KG1 (cell line): ENCODE measurements at places on chromosomes 16 and 17.

GRCh38 chr17:29844339-29845048 is 85.5 kb downstream of the SSH2 start:
- no peak for DNase-seq

GRCh38 chr16:64455275-64455674 is 666.6 kb downstream of the CDH11 start:
- DNase-seq: no peak

- DNase-seq: no peak
Measured at GRCh38 chr17:50199803-50200456, 1.5 kb downstream of the COL1A1 start.

GRCh38 chr16:83200005-83200779 is 573.4 kb downstream of the CDH13 start:
- DNase-seq: no peak

DNA sequence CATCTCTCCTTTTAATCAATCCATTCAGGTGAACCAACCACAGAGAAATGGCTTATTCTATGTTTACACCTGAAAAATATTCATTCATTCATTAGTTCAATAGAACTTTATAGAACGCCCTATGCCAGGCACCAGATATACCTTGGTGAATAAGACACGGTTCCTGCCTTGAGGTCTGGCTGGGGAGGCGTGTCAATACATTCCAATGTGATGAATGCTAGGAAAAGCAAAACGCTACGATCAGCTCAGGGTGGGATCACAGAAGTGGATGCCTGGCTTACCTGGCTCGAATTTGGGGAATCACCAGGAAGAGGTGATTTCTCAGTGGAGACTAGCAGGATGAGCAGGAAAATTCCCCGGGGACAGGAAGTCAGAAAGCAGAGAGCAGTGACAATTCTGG is 17.5 kb upstream of the WFIKKN2 start:
- DNase-seq: no peak

- DNase-seq: no peak
Measured at GRCh38 chr17:44069974-44070454, 521 bp upstream of the G6PC3 start.

- no peak for DNase-seq
Measured at GRCh38 chr17:12201294-12201880, 180.7 kb downstream of the MAP2K4 start.

DNA sequence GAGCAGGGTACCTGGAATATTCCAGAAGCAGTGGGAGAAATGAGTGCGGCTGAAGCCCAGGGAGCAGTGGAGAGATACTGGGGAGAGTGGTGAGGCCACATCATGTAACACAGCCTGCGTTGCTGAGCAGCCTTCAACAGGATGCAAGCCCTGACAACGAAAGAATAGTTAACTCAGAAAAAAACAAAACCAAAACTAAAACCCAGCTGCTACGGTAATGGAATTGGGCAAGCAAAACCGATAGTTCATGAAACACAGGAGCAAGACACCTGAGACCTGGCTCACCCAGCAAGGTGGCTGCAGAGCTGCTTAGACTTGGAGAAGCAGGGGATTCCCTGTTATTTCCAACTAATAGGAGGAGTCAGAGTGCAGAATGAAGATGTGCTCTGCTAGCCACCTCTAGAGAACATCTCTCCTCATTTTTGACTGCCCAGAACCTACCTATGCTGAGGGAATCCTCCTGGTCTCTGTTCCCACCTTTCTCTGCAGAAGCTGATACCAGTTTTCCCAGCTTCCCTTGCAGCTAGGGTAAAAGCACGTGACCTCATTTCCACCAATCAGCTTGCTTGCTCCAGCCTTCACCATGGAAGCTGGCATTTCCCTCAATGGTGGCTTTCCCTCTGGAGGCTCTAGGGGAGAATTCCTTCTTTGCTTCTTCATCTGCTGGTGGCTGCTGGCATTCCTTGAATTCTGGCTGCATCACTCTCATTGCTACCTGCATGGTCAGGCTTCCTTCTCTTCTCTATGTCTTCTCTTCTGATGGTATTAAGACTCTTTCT is 59.4 kb upstream of the XYLT1 start:
- DNase-seq: no peak

DNA sequence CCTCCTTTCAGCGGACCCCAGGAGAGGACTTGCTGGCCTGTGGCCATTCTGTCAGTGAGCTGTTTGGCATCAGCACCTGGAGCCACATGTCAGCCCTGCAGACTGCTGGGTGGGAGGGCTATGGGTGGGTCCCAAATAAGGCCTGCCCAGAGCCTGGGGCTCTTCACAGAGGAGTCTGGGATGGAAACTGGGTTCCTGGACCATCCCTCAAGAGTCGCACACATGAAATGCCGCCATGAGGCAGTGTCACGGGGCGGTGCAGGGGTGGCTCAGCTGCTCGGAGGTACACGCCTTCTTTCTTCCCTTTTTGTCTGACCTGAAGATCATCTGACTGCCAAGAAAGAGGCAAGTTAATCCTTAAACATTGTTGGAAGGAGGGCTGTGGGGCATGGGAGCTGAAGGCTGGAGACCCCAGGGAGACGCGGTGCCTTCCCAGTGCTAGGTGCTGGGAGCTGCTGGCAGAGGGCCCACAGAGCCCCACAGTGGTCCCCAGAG is 14.8 kb downstream of the MPRIP start:
- no peak for DNase-seq

DNA sequence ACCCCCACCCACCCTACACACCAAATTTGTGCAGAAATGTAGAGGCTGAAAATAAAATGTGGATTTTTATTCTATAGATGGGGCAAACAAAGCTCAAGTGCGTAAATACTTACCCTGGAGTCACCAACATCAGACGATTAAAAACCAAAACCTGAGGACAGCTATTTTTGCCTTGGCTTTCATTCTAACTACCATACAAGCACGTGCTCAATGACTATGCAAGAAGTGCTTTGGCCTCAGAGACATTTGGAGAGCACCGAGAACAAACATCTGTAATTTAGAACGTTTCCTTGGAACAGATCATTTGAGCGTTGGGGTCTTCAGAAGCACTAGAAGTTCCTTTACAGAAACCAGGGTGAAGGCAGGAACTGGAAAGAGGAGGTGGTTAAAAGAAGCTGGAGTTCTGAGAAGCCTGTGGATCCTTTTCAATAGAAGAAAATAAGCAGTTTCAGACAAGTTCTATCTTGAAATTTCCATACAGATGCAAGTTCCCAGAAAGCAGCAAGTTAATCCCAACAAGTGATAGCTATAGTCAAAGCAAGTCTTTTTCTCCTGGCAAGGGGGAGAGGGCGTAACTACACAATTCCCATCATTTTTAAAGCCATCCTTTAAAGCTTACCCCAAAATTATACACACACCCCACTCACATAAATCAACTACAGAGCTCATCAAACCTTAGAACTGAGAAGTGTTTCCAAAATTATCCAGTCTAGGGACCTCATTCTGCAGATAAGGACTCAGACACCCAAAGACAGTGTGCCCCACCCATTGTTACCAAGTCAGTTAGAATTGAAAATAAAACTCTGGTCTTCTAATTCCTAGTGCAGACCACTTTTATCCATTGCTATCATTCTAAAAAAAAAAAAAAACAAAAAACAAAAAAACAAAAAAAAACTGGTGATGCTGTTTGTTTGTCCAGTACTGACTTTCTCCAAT is 29.6 kb upstream of the CDRT4 start:
- DNase-seq: no peak

GRCh38 chr16:69188716-69189115 is 1.8 kb downstream of the SNTB2 start:
- no peak for DNase-seq

DNA sequence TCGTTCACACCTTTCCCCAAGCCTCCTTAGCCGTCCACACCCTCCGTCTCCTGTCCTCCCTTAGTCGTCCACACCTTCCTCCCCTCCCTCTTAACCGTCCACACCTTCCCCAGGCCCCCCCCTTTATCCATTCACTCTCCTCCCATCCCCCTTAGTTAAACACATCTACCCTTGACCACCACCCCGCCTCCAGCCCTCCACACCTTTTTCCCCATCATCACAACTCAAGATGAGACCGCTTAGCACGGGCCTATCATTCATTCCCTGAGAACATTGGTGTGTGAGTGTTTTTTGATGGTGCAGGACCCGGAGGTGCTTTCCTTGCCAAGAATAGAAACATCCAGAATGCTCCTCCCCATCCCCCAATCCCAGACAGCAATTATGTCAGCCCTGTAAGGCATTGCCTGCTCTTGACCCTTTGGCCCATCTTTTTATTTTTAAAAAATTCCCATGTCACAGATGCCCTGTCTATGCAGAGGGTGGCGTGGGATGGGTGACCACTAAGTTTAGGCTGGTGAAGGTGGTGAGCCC is 1.4 kb downstream of the TENT4B start:
- DNase-seq: no peak

GRCh38 chr17:12627177-12627629 is 38.5 kb upstream of the MYOCD start:
- DNase-seq: no peak

- no peak for DNase-seq
Measured at GRCh38 chr17:77454242-77455095, 313.7 kb downstream of the SEC14L1 start.

DNA sequence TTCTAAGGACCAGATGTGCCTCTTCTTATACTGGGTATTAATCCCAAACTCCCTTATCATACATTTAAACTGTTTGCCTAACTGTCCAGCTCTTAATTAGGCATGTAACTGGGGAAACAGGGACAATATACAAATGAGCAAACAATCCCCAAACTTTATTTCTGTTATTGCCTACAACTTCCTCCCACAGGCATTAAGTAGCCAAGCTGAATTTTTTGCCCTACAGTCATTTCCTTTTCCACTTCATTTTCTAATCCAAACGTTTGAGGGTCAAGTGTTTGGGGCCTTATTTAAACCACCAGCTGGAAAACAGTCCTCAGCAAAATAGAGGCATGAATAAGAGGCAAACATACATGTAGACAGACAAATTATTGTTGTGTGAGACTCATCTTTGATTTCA is 77.4 kb upstream of the CCL2 start:
- DNase-seq: no peak

DNA sequence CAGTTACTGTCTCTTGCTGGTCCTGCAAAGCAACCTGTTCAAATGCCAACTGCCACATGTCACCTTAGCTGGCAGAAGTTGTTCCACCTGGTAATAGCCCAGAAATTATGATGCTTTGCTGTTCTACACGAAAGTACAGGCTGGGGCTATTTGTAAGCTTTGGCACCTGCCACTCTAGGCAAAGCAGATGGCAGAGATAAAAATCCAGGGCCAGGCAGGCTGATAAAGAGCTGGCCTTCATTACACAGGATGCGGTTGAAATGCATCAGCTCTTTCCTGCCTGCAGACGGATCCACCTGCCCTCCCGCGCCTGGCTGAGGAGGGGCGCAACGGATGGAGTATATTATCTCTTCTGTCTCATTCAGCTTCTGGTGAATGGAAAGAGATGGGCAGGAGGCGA is 29.3 kb upstream of the KDM8 start:
- peak; percentile 27 for DNase-seq

DNA sequence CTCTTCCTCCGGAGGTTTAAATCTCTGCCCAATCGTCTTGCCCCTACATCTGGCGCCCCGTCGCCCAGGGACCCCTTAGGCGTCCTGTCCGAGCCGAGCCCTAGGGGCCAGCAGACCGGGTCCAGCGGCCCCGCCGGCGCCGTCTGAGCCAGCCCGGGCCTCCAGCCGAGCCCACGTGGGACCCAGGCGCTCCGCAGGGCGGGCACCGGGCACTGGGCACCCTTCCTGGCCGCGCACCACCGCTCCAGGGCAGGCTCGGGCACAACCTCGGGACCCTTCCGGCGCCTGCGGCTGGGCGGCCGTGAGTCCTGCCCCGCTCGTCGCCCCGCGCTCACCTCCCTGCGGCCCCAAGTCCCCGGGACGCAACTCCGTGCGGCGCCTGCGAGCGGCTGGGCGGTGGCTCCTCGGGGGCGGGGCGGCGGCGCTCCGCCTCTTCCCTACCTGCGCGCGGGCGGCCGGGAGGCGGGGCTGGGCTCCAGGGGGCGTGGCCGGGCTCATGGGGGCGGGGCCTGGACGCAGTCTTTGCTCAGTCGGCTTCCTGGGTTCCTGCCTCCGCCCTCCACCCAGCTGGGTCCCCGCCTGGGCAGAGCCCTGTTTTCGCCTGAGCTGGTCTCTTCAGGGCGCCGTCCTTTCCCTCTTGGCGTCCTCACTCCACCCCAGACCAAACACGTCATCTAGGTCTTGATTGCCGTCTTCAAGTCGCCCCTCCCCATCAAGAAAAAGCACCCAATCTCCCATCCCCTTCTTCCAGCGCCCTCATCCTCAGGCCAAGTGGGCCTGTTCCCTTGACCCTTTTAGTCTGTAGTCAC is at the start of gene RHBDF2:
Gene RHBDF2, minus strand, starts transcription at position 406 of the 809 bp plus-strand sequence. CDS start 19,899 bp downstream, outside the sequence.
- DNase-seq: peak; percentile 63

- no peak for DNase-seq
Measured at GRCh38 chr17:59530531-59530930, 34.9 kb upstream of the DHX40 start.

- DNase-seq: no peak
Measured at GRCh38 chr17:48523010-48523409, 7.8 kb downstream of the HOXB1 start.
